ENCODE measurements at places on chromosomes 16 and 17. TPM values are rescaled to one million over a fixed set of nuclear protein-coding genes. Genes with fewer than 3 reads are reported as not detected.

The KRTAP29-1 gene
- total RNA-seq = not detected

DNA sequence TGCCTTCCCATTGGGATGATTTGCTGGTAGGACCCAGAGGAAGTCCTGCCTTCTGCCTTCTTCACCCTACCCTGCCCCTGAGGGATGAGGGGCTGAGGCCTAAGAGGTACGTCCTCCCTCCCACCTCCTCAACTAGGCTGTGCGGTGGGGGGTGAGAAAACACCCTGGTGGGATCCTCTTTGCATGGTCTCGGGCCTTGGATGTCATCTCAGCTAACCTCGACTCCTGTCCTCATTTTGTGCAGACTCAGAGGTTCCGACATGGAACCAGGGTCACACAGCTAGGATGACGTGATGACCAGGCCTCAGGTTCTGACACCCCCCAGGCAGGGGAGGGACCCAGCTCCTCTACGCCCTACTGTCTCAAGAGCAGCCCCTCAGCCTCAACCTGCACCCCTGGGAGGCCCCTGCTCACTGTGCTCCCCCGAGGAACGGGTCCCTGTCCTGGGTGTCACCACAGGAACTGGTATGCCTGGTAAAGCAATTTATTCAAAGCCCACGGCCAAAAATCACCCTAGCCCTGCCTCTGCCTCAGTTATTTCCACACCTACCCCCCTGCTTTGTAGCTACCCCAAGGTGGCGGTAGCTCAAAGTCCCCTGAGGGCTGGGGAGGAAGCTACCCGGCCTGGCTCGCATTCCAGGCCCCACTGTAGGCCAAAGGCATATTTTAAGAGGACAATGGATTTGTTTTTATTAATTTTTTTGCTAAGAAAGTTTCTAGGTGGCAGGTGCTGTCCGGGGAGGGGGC is 17.5 kb downstream of the UNC13D start:
- no peaks in the 10 kb centered on the region for H3K4me1 ChIP-seq
- H3K36me3 ChIP-seq = peaks cover 2% of the 10 kb centered on the region
- H3K27ac ChIP-seq = peak overlapping the region; percentile 78
- H3K27me3 ChIP-seq = no peaks in the 10 kb centered on the region
- H3K4me3 ChIP-seq = no peak overlapping the region

DNA sequence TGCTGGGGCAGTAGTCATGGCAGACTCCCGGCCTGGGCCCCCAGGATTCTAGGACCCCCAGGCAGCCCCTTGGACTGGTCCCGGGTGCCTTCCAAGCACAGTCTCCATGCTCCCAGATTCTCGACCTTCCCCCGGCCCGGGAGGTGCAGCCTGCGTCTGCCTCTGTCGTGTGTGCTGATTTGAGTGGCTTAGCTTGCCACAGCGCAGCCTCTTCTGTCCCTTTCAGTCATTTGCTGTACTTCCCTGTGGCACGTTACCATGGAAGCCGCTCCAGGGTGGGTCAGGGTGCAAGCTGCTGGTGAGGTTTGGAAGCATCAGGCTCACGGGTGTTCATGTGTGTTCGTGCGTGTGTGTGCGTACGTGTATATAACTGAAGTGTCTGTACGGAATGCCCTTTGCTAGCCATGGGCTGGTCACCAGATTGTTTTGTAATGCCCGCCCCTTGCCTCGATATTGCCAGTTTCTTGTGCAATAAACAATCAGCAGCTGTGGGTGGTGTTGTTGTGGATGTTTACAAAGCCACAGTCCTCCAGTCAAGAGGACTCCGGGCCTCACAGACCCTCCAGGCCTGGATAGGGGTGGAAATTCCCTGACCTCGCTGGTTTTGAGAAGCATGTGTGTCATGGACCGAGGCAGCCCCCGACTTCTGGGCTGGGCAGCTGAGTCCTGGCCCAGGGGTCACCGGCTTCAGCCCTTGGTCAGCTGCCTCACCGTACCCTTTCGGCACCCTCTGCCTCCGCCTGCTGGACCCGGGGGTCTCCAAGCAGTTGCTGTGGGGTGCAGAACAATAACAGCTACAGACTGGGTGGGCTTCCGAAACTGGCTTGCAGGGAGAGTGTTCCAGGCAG is 9.7 kb upstream of the CLEC18A start:
- no peaks in the 10 kb centered on the region for H3K27me3 ChIP-seq
- no peak overlapping the region for H3K4me3 ChIP-seq
- peaks cover 6% of the 10 kb centered on the region for H3K36me3 ChIP-seq
- DNase-seq = no peak

- no peaks in the 10 kb centered on the region for H3K4me1 ChIP-seq
- H3K36me3 ChIP-seq = no peaks in the 10 kb centered on the region
- H3K27ac ChIP-seq = no peak overlapping the region
Observed at GRCh38 chr17:79317916-79318315, 243.3 kb downstream of the ENGASE start.

- H3K36me3 ChIP-seq = peaks cover 1% of the 10 kb centered on the region
- H3K4me3 ChIP-seq = no peak overlapping the region
- no peaks in the 10 kb centered on the region for H3K4me1 ChIP-seq
- no peak for DNase-seq
- peaks cover 30% of the 10 kb centered on the region for H3K27me3 ChIP-seq
- H3K27ac ChIP-seq = no peak overlapping the region
Observed at GRCh38 chr17:45968732-45969131, 30.3 kb upstream of the STH start.

GRCh38 chr16:27795992-27796614 is 246.2 kb downstream of the KATNIP start:
- no peaks in the 10 kb centered on the region for H3K4me1 ChIP-seq
- no peaks in the 10 kb centered on the region for H3K36me3 ChIP-seq
- H3K27ac ChIP-seq = no peak overlapping the region
- DNase-seq = peak; percentile 69
- peaks cover 19% of the 10 kb centered on the region for H3K27me3 ChIP-seq

DNA sequence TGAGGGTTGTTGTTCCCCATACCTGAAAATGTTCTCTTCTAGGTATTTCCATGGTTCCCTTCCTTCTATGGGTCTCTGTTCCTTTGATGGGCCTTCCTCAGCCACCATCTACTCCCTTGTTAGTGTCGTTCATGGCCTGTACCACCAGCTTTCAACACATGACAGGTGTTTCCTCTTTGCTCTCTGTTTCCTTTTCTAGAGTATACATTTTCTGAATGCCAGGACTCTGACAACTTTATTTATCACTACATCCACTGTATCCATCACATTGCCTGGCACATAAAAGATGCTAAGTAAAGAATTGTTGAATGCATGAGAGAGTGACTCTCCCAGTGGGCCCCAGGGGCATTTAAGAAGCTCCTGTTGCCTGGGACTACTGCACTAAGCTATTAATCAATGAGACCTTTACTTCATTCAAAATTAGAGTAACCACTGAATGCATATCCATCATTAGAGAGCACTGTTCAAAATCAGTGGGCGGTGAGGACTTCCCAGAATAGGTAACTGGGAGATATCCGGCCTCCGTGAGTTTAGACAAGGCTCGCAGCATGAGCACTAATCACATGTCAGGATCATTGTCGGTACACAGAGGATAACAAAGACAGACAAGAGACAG is 255.0 kb downstream of the CBLN1 start:
- DNase-seq = no peak
- H3K36me3 ChIP-seq = no peaks in the 10 kb centered on the region
- peaks cover 66% of the 10 kb centered on the region for H3K27me3 ChIP-seq
- no peak overlapping the region for H3K4me3 ChIP-seq
- no peaks in the 10 kb centered on the region for H3K4me1 ChIP-seq
- no peak overlapping the region for H3K27ac ChIP-seq

The PARD6A gene
- total RNA-seq = 6.4 TPM

DNA sequence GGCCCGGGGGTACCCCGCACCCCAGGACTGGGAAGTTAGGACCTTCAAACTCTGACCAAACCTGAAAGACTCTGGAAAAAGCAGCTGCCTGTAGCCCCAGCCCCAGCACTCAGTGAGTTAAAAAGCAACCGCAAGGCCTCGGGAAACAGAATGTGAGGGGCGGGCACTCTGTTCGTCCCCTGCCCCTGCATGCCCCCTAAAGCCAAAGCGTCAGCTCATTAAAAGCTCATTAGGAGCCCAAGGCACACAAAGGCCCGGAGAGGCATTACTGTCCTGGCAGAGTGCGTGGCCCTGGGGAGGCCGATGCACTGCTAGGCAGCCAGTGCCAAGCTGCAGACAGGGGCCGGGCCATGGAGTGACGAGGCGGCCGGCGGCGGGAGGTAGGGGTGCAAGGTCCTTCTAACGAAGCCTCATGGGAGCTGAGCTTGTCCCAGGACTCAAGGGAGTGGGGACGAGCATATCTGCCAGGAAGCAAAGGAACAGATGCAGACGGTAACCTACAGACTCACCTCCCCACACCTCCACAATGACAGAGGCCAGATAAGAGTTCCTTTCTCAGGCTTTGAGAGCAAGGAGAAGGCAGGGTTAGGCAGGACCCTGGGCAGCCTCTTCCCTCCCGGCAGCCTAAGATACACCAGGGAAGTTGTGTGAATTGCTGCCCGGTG is 116.8 kb downstream of the ENGASE start:
- no peak for DNase-seq
- peaks cover 77% of the 10 kb centered on the region for H3K27me3 ChIP-seq
- no peaks in the 10 kb centered on the region for H3K36me3 ChIP-seq
- H3K4me3 ChIP-seq = no peak overlapping the region
- H3K27ac ChIP-seq = no peak overlapping the region
- H3K4me1 ChIP-seq = no peaks in the 10 kb centered on the region

The KRT20 gene
- total RNA-seq = not detected

GRCh38 chr16:67437513-67437912 is 6.6 kb downstream of the HSD11B2 start:
- no peak overlapping the region for H3K27ac ChIP-seq
- H3K4me3 ChIP-seq = no peak overlapping the region
- H3K27me3 ChIP-seq = no peaks in the 10 kb centered on the region

GRCh38 chr17:18009609-18010420 is 29.2 kb downstream of the ATPAF2 start:
- peaks cover 19% of the 10 kb centered on the region for H3K36me3 ChIP-seq
- H3K4me1 ChIP-seq = peaks cover 1% of the 10 kb centered on the region
- peaks cover 3% of the 10 kb centered on the region for H3K27me3 ChIP-seq
- no peak for DNase-seq
- peak overlapping the region; percentile 41 for H3K27ac ChIP-seq

The ZG16B gene
- total RNA-seq = not detected

DNA sequence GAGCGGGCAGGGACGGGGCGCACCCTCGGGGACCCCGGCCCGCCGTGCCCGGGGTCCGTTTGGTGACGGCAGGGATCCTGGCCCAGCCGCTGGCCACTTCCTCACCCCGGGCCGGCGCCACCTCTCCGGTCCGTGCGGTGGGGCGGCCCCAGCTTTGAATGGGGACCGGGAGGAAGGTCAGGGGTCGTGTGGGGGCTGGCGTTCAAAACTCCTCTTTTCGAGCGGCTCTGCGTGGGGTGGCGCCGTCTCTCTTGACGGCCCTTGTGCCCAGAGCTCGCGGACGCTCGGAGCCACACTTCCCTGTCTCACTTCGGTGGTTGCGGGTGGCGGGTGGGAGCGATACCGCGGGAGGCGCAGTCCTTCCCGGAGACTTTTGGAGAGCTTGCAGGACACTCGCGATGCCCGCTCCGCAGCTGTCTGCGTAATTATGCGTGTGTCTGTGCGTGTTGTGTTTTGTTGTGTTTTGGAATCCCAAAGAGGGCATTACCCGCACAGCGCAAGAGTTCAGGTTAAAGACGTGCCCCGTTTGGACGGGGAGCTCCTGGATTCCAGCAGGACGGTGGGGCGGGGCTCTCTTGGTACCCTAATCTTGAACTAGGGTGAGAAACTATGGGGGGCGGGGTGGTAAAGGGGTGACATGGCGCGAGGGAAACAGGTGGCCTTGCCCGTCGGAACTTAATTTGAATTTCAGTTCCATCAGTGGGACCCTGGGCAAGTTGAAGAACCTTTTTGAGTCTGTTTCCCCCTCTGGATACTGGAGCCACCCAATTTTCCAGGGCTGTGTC is 637 bp downstream of the PLCG2 start:
- DNase-seq = no peak
- H3K36me3 ChIP-seq = no peaks in the 10 kb centered on the region

DNA sequence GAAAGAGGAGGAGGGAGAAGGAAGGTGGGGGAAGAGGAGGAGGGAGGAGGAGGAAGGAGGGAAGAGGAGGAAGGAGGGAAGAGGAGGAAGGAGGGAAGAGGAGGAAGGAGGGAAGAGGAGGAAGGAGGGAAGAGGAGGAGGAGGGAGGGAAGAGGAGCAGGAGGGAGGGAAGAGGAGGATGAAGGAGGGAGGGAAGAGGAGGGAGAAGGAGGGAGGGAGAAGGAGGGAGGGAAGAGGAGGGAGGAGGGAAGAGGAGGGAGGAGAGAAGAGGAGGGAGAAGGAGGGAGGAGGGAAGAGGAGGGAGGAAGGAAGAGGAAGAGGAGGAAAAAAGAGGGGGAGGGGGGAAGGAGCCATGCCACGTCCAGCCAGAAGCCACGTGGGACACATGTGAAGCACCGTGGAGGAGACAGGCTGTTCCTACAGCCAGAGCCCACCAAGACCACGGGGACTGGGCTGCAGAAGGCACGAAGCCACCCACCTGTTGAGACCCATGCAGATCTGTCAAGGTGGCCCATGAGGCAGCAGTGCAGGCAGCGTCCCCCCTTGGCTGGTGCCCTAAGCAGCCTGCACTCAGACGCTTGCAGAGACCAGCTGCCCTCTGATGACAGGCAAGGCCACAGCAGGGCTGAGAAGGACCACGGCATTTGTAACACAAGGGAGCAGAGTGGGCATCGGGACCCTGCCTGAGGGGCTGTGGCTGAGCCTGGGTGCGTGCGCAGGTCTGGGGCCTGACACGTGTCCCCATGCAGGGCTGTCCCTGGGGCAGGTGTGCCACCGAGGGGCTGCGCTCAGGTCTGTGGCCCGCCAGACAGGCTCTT is 10.3 kb downstream of the NDUFAF8 start:
- no peaks in the 10 kb centered on the region for H3K27me3 ChIP-seq
- H3K4me1 ChIP-seq = no peaks in the 10 kb centered on the region
- H3K4me3 ChIP-seq = no peak overlapping the region

The QRICH2 gene
- total RNA-seq = 16.0 TPM

DNA sequence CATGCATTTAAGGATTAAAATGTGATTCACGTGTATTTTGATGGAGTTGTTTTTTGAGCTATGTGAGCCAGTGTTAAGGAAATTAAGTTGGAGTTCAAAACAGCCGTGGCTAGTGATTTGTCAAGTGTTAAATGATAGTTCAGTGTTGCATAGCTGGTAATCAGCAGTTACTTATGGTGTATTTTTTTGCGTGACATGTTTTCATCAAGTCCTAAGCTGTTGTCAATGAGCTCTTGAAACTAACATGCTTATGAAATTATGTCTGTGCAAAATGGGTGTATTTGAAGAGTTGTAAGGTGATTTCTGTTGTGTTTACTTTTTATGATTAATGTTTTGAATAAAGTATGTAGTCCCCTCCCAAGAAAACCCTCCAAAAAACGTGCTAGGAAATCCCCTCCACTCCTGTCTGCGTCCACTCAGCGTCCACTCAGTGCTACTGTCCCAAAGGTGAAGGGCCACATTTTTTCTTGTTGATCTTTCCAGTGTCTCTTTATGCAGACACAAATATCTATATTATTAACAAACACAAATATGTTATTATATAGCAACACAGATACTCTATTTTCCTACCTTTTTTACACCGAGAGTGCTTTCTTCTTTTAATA is 30.0 kb downstream of the USP10 start:
- no peaks in the 10 kb centered on the region for H3K27me3 ChIP-seq
- DNase-seq = no peak
- H3K36me3 ChIP-seq = no peaks in the 10 kb centered on the region
- peaks cover 43% of the 10 kb centered on the region for H3K4me1 ChIP-seq
- peak overlapping the region; percentile 92 for H3K27ac ChIP-seq
- H3K4me3 ChIP-seq = no peak overlapping the region

Measured in progenitor cell of endocrine pancreas (in vitro differentiated cells).